Activated B cell treated with CpG ODN at 0.5 μM for 24 hours (primary cell): ENCODE measurements at places on chromosomes 2 and 18. TPM values are rescaled to one million over a fixed set of nuclear protein-coding genes. Genes with fewer than 3 reads are reported as not detected.

DNA sequence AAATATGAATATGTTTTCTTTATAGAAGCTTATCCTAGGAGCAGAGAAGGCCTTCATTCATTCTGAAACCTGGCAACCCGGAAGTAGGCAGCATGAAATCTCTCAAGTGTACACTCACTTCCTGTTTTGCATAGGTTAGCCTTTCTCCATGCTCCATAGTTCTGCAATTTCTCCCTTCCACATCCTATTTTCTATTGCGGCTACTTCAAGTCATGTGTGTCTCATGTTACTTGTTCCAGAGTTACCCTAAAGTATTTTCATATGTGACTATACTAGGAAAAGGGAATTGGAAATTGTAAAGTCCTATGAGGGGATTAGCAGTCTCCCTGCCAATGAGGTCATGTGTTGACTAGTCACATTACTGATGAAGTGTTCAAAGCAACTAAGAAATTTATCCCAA lies 320.6 kb downstream of the NCKAP5 start:
- no peak for DNase-seq

GRCh38 chr18:37666451-37666850 lies 100.9 kb upstream of the CELF4 start:
- DNase-seq, result no peak

DNA sequence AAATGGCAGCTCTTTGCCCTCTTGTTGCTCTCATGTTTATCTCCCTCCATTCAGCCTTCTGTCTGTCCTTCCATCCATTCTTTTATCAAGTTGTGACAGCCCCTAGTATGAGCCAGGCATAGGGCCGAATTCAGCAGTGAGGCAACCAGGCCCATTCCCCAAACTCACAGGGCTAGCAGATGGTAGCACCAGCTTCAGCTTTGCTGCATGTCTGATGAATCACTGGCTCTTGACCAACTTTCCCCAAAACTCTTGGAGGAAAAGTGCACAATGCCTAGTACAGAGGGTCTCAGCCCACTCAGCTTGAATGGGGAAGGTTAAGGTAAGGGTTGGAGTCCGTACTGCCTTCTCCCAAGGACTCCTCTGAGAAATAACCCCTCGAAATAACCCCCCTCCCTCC lies 35.7 kb downstream of the NPAS2 start:
- no peak for DNase-seq

The TUBB8B gene
- 0.22 TPM in 1 of 2 replicates, not detected in the other for total RNA-seq

- DNase-seq, result no peak
These were observed 27.9 kb downstream of the RAB27B start for GRCh38 chr18:54856105-54856646.

- no peak for DNase-seq
These were observed 13.6 kb downstream of the EML4 start for GRCh38 chr2:42182654-42183308.

DNA sequence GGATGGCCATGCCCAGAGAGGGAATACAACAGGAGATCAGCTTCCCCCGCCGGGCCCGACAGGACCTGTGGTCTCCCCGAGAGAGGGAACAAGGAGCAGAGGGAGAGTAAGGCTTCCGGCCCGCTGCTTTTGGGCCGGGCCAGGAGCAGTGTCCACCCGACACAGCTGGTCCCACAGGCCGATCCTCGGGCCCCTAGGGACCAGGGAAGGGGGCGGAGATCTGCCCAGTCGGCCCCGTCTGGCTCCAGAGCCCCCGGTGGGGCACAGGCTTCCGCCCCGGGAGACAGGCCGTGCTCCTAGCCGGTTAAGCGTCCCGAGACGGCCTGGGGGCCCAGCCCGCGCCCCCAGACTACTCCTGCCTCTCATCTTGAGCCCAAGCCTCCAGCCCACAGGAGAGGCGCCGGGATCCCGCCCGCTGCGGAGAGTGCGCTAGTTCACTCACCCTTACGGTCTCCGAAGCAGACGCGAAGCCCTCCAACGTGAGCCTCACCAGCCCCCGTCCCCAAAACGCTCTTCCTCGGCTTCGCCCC lies at the start of gene MCFD2:
Gene MCFD2 (minus strand): TSS at position 526 of the 530 bp plus-strand sequence. CDS start 6,635 bp downstream, outside the sequence.
- no peak for DNase-seq

The RNF125 gene
- 2.1 and 3.1 TPM in 2 replicates for total RNA-seq

- DNase-seq, result no peak
These were observed 138.3 kb upstream of the RND3 start for GRCh38 chr2:150625741-150626140.

The SAG gene
- total RNA-seq, result 0.04 TPM in 1 of 2 replicates, not detected in the other

The EMILIN2 gene
- total RNA-seq, result 73.0 and 80.9 TPM in 2 replicates

GRCh38 chr18:27213123-27213717 lies 28.1 kb upstream of the CHST9 start:
- no peak for DNase-seq

DNA sequence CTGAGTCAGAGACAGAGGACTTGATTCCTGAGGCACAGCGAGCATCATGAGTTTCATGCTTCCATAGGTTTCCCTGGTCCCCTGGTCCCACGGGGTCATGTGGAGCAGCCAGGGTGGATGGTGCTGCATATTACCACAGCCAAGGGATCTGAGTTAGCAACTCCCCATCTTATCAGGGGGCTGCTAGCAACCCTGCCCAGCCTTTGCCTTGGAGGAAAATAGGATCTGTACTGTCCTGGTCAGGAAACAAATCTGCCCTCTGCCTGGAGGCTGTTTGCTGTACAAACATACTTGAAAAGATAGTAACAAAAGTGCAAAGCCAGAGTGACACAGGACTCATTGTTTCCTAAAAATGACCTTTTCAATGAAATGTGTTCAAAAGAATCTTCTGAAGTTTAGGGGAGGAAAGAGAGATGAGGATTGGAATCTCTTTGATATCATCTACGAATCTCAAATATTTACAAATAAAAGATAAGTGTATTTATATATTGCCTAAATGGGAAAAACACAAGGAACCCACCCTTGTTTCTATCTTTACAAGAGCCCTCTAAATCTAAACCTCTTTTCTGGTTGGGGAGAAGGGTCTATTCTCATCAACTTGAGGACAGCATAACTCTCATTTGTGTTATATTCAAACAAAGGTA lies 194.8 kb downstream of the CD226 start:
- DNase-seq, result no peak
